ENCODE measurements at places on chromosomes 12 and 14.

GRCh38 chr14:66038212-66038611 lies 448.0 kb upstream of the CCDC196 start:
- DNase-seq: no peak

- DNase-seq: peak; percentile 64
Measured at GRCh38 chr12:12999959-13000615, at the start of gene HEBP1. Gene HEBP1, minus strand, starts transcription at chr12:13000265. Its CDS starts 151 bp downstream, at chr12:13000114.

- no peak for DNase-seq
Measured at GRCh38 chr14:55125403-55125802, 3.6 kb upstream of the LGALS3 start.

DNA sequence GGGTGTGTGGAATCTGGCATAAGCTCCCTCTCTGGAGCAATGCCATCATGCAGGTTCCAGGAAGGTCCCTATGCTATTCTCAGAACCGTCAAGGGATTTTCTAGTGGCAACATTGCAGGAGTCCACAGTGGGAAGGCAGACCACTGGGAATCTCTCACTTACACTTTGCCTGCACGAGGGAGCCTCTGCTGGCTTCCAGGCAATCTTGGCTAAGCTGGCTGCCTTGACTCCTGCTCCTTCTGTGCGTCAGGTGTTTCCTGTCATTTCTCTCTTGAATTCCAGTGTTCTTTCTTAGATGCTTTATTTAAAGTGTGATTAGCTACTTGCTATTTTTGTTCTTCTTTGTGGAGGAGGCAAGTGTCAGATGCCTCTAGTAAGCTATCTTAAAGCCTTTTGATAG lies 414.0 kb upstream of the ATP2B1 start:
- DNase-seq: no peak

- no peak for DNase-seq
Measured at GRCh38 chr12:77435446-77436091, 370.2 kb upstream of the E2F7 start.

GRCh38 chr12:12070674-12071656 lies at the start of gene BCL2L14:
Gene BCL2L14, plus strand, starts transcription at chr12:12070939. Its CDS starts 8,367 bp downstream, at chr12:12079306.
- DNase-seq: no peak

- DNase-seq: no peak
Measured at GRCh38 chr12:92459850-92460249, 242.9 kb upstream of the PLEKHG7 start.

- DNase-seq: no peak
Measured at GRCh38 chr14:51668870-51669269, 17.2 kb downstream of the FRMD6 start.

- no peak for DNase-seq
Measured at GRCh38 chr14:77206261-77206824, 24.7 kb downstream of the TMEM63C start.

GRCh38 chr14:73069585-73069984 lies 11.3 kb downstream of the RBM25 start:
- DNase-seq: no peak

DNA sequence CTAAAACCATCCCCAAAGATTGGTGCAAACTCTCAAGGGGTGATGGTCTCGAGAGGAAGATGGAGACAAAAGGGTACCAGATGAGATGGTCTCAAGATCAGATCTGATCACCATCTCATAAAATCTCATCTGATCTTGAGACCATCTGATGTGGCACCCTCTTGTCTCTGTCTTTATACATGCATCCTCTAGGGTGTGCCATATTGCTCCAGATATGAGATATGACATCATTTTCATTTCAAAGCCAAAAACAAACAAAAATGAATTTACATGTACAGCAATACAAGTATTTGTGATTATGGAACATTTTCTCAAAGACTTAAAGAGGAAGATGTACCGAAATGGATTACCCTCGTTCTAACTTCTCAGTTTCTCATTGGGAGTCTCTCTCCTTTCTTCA lies 787.2 kb downstream of the GALC start:
- DNase-seq: no peak

DNA sequence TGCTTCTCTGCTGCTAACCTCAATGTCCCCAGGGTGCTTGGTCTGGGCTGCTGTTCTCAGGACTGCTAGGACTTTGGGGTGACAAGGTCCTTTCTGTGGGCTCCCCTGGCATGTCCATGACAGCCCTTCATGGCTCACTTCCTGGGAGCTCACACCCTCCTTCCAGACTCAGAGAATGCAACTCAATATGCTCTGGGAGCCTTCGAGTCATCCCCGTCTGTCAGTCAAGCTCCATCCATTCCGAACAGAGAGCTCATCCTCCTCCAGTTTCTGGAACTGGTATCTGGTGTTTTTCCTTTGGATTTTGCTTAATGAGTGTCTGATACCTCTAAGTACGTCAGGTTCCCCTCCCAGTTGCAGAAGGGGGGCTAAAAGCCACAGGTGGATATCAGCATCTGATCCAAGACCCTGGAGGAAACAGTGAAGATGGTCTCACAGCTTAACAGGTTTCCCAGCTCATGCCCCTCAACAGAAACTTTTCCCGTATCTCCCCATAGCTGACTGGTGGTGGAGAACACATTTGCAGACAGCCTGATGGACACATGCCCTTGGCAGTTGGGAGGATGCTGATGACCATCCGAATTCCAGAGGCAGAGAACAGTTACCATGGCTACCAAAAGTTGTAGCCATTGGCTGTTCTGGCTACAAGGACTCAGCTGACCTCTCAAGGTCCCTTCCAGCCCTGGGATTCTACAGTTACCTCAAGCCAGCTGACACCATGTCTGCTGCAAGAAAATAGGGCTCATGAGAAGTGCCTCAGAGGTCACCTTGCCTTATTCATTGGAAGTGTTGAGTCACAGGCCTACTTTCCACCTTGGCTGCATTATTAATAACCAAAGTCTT lies 9.5 kb upstream of the RAB35 start:
- no peak for DNase-seq

DNA sequence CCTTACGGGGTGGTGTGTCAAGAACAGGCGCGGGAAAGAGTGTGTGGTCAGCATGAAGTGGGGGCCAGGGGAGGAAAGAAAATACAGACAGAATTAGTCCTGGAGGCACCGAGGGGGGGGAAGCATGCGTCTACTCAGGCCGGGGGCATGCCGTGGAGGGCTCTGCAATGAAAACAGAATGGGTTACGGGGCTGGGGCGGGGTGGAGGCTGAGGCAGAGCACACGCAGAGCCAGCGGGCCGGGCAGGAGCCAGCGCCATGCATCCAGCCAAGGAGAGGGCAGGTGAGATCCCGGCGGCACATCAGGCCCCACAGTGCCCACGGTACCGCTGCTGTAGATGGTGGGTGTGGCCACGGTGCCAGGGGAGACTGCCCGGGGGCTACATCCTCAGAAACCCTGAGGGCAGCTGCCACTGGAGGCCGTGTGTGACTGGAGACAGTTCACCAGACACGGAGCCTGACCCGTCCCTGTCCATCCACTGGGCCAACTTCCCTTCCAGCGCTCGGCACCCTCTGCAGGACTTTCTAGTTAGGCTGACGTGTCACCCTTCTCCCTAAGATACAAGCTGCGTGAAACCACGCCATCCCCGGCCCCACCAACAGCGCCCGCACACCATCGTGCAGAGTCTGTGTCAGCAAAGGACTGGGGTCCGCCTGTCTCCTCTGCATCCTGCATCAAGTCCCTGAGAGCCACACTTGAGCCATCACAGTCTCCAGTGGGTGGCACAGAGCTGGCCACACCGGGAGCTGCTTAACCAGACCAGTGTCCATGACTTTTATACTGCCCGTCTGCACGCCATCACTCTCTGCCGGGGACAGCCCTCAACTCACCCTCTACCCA lies 87.4 kb downstream of the PIWIL1 start:
- no peak for DNase-seq

DNA sequence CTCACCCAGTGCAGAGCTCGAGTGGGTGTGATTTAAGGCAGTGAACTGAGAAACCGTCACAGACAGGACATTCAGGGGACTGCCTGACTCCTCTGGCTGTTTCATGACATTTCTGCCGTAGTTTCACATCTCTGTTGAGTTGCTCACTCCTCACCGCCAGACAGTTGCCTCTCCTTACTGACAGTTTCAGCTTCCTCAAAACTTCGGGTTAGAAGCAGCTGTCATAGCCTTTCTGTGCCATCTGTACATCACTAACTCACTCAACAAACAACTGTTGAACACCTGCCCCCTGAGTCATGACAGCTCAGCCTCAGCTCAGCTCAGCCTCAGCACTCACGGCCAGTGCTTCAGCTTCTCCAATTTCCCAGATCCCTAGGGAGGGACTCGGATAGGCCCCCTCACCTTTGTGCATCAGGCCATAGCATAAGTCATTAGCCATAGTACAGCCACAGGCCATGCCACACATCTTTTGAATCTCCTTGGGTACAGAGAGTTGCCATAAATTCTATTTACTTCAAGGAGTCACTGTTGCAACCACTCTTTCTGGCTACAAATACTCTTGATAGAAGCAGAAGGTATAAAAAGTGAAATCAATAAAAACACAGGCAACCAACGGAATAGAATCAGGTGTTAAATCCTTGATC lies 6.2 kb upstream of the SLC15A4 start:
- DNase-seq: no peak

GRCh38 chr12:97805146-97805545 lies 342.5 kb downstream of the RMST start:
- no peak for DNase-seq

GRCh38 chr12:70482764-70483163 lies 116.7 kb downstream of the KCNMB4 start:
- DNase-seq: no peak

GRCh38 chr12:131818821-131819585 lies 9.2 kb upstream of the MMP17 start:
- DNase-seq: no peak

- DNase-seq: no peak
Measured at GRCh38 chr12:66979251-66979650, 289.9 kb upstream of the CAND1 start.

GRCh38 chr14:95623195-95623594 lies 63.0 kb upstream of the TCL1B start:
- no peak for DNase-seq

- peak; percentile 85 for DNase-seq
Measured at GRCh38 chr12:4604684-4605193, 42.7 kb downstream of the DYRK4 start.

- no peak for DNase-seq
Measured at GRCh38 chr14:53409289-53409688, 256.2 kb upstream of the DDHD1 start.

DNA sequence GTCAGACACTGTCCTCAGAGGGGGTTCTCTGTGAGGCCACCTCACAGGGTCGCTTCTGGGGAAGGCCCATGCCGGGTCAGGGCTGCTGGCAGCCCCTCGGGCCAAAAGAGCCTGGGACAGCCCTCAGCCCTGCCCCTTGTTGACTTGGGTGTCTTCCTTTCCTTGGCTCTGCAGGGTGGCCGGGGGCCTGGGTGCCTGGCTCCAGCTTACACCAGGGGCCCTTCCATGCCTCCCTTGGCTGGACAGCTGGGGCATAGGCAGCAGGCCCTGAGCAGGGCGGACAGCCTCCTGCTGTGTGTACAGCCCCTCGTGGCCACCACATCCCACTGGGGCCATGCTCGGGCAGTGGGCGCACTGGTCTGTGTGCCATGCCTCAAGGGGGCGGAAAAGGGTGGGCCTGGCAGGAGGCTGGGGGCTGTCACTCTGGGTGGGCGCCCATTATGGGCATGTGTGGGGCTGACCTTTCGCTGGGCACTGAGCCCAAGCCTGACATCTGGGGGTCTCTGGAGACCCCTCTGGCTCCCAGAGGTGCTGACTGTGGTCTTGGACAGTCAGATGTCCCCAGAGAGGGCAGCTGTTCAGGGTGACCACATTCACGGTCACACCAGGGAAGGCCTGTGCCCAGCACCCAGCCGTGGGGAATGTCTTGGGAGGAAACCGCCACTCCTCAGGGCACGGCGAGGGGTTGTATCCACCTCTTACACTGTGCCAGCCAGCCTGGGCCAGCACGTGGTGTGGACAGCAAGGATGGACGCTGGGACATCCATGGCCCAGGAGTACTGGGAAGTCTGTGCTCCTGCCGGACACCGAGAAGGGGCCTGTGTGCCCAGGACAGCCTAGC lies 313.3 kb downstream of the TMEM121 start:
- DNase-seq: no peak

DNA sequence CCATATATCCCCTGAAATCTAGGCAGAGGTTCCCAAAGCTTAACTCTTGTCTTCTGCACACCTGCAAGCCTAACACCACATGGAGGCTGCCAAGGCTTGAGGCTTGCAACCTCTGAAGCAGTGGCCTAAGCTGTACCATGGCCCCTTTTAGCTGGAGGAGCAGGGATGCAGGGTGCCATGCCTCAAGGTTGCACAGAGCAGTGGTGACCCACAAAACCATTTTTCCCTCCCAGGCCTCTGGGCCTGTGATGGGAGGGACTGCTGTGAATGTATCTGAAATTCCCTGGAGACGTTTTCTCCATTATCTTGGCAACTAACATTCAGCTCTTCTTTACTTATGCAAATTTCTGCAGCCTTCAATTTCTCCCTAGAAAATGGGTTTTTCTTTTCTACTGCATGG lies 210.0 kb upstream of the KITLG start:
- DNase-seq: no peak

- no peak for DNase-seq
Measured at GRCh38 chr14:52808101-52808500, 16.7 kb upstream of the GNPNAT1 start.

- DNase-seq: no peak
Measured at GRCh38 chr14:105919458-105920150, 393.2 kb downstream of the TMEM121 start.

- no peak for DNase-seq
Measured at GRCh38 chr12:262817-263216, at the start of gene SLC6A13. Gene SLC6A13, minus strand, starts transcription at chr12:262836. Its CDS starts 2,784 bp downstream, at chr12:260052.

DNA sequence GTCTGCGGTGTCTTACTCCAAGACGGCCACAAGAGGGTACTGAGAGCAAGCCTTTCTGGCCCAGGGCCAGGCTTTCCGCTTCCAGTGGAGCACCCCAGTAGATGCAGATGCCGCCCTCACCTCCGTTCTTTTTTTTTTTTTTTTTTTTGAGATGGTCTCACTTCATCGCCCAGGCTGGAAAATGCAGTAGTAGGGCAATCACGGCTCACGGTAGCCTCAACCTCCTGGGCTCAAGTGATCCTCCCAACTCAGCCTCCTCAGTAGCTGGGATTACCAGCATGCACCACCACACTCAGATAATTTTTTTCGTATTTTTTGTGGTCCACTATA lies 5.6 kb upstream of the LBHD2 start:
- peak; percentile 33 for DNase-seq

GRCh38 chr14:32480337-32480736 lies 151.2 kb downstream of the AKAP6 start:
- DNase-seq: no peak

DNA sequence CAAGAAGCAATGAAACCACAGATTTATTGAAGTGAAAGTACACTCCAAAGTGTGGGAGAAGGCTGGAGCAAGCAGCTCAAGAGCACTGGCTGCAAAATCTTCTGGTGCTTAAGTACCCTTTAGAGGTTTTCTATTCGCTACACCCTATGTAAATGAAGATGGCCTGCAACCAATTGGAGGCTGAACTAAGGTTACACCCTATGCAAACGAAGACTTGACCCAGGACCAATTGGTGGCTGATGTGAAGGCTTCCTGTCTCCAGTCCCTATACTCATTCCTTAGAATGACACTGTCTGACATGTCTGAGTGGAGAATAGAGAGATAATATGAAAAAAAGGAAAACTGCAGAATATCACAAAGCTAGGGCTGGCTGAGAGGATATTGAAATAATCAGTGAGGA lies 57.2 kb downstream of the ALG10B start:
- DNase-seq: no peak

Data from HS-27A (cell line).